ENCODE measurements at places on chromosomes 5 and 9.

- no peak for DNase-seq
Observed at GRCh38 chr9:86605303-86605702, 251.1 kb upstream of the TUT7 start.

- DNase-seq = no peak
Observed at GRCh38 chr5:178328826-178329730, 96.5 kb upstream of the PHYKPL start.

DNA sequence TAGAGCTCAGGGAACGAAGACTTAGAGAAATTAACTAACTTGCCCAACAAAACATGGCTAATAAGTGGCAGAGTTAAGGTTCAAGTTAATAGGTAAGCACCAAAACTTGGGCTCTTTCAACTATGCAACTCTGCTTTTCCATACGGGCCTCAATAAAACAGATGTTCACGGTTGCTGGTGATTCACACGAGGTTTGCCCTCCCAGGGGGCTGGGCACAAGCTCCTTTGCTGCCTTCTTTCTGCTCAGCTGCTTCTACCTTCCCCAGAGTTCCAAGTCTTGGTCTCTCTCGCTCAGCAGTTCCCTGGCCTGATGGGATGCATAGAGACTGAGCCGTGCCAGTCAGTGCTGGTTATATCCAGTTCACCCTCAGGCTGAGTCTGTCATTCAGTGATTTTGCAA lies 217.9 kb downstream of the SREK1 start:
- DNase-seq = no peak

- DNase-seq = peak; percentile 21
Observed at GRCh38 chr9:33852216-33852826, 35.4 kb downstream of the UBE2R2 start.

DNA sequence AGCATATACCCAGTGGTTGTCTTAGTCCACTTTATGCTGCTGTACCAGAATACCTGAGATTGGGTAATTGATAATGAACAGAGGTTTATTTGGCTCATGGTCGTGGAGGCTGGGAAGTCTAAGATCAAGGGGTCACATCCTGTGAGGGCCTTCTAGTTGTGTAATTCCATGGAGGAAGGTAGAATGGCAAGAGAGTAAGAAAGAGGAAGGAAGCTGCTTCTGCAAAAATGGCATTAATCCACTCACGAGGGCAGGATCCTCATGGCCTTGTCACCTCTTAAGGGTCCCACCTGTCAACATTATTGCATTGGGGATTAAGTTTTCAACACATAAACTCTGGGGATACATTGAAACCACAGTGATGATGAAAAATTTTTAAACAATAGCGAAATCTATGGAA lies 17.0 kb downstream of the BTNL8 start:
- DNase-seq = no peak

DNA sequence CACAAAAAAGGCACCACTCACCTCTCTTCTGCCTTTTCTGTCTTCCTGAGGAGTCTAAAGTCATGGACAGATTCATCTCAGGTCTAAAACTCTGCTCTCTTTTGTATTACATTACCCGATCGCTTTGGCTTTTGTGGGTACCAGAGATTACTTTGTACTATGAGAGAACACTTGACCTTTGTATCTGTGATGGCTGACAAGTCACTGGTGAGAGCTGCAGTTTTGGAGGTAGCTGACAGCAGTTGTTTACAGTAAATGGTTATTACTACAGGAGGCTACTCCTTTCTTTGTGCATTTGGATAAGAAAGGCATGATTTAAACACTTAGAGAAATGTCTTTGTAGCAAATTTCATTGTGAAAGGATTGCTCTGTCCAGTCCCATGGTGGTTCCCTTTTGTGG lies 307.3 kb downstream of the FBXL17 start:
- no peak for DNase-seq

GRCh38 chr9:110337727-110338126 lies at the start of gene TXNDC8:
Gene TXNDC8 (minus strand): TSS chr9:110337863.
- no peak for DNase-seq

GRCh38 chr5:138831703-138832102 lies 43.4 kb downstream of the LRRTM2 start:
- DNase-seq = no peak

- no peak for DNase-seq
Observed at GRCh38 chr5:113792806-113793205, 279.3 kb downstream of the YTHDC2 start.

GRCh38 chr9:100486479-100487176 lies 13.7 kb downstream of the TMEFF1 start:
- no peak for DNase-seq

DNA sequence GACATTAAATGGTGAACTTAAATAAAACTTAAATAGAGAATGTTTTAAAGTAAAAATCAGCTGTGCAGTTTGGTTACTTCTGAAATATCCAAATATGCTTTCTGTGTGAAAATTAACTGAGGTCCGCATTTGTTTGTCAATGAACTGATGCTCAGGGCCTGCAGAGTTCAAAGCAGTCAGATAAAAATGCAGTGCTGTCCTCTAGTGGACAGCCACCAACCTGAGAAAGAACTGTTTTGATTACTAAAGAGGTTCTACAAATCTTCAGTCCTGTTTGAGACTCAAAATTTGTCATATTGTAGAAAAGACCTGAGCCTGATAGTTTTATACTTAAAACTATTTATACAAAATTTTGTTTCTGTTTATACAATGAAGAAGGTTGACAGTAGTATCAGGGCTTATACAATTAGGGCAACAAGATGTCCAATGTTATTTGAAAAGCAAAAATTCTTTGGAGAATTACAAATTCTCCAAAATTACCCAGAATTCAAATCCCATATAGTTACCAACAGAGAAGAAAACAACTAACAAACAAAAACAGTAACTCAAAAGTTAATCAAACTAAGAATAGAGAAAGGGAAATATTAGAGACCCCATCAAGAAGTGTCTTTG lies 232.3 kb upstream of the TBCA start:
- DNase-seq = no peak

- DNase-seq = no peak
Observed at GRCh38 chr5:174493530-174493929, 230.9 kb upstream of the MSX2 start.

- DNase-seq = no peak
Observed at GRCh38 chr5:74446725-74447241, 193.7 kb downstream of the ENC1 start.

- DNase-seq = no peak
Observed at GRCh38 chr9:122145592-122145863, 14.1 kb downstream of the NDUFA8 start.

DNA sequence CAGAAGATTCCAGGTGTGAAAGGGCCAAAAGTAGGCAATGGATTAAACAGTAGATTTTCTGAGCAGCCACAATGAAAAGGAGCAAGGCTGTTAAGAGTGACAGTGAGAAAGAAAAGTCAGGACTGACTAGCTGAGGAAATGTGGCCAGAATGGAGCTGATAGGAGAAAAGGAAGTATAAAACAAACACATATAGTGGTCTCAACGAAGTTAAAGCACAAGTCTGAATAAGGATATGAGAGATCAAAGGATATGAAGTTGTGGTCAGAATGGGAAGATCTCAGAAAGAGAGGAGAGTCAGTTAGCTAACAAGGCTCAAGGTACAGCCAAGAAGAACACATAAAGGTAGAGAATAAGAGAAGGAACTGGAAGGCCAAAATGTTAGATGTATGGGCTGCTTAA lies 39.9 kb downstream of the FNIP1 start:
- no peak for DNase-seq

DNA sequence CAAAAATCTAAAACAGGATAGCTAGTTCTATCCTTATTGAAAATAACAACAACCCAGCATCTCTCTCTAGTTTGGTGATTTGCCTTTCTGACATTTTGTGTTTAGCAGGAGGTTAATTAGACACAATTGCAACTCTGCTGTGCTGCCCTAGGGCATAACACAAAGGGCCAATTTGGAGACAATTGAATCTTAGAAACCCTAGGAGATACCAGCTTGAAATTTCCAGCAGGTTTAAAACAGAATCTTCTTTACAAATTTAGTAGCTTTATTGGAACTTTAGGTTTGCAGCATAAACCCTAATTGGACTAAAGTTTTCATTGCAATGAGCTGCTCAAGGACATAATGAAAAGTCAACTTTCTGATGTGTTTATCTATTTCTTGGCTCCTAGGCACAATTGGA lies 166.7 kb upstream of the FER start:
- DNase-seq = no peak

- no peak for DNase-seq
Observed at GRCh38 chr5:3794611-3795010, 199.0 kb downstream of the IRX1 start.

DNA sequence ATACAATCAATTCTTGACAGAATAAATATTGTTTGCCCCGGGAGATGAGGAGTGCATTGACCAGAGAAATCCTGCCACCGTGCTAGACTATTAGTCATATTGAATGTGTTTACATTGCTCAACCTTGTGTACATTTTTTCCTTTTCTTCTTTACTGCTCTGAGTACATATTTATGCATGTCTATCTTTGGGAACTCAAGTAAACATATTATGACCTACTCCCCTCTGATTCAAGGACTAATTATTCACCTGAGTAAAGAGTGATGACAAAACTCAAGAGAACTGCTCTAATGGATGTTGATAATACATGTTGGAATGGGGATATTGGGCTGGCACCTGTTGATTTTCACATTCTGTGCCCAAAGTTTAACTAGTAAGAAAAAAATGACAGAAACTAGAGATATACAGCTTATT lies 3.9 kb upstream of the SPINK1 start:
- DNase-seq = no peak

GRCh38 chr5:170466988-170467707 lies 36.7 kb upstream of the KCNIP1 start:
- no peak for DNase-seq

GRCh38 chr9:93453047-93453914 lies at the start of gene FAM120AOS:
Gene FAM120AOS (minus strand): TSS chr9:93453581. CDS start chr9:93452709, 872 bp downstream.
- peak; percentile 67 for DNase-seq

DNA sequence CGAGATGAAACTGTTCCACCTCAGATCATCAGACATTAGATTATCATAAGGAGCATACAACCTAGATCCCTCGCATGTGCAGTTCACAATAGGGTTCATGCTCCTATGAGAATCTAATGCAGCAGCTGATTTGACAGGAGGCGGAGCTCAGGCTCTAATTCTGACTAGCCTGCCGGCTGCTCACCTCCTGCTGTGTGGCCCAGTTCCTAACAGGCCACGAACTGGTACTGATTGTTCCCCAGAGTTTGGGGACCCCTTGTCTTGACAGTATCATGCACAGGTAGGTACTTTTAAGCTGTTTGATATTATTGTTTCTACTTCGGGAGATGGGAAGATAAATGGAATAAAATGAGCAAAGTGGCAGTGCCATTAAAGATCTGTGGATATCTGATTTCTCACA lies 66.9 kb downstream of the ZCCHC7 start:
- DNase-seq = no peak

DNA sequence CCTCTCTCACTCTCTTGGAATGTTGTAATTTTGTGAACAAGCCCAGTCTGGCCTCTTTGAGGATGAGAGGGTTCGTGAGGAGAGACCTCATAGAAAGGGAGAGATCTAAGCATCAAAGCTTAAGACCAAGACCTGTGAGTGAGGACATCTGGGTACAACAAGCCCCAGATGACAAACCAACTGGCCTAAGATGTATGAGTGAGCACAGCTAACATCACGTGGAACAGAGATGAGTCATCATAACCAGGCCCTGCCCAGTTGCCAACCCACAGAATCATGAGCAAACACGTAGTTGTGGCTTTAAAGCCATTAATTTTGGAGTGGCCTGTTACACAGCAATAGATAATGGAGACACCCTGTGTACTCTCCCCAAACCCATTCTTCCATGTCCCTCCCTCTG lies 439.1 kb upstream of the KIF2A start:
- DNase-seq = no peak

DNA sequence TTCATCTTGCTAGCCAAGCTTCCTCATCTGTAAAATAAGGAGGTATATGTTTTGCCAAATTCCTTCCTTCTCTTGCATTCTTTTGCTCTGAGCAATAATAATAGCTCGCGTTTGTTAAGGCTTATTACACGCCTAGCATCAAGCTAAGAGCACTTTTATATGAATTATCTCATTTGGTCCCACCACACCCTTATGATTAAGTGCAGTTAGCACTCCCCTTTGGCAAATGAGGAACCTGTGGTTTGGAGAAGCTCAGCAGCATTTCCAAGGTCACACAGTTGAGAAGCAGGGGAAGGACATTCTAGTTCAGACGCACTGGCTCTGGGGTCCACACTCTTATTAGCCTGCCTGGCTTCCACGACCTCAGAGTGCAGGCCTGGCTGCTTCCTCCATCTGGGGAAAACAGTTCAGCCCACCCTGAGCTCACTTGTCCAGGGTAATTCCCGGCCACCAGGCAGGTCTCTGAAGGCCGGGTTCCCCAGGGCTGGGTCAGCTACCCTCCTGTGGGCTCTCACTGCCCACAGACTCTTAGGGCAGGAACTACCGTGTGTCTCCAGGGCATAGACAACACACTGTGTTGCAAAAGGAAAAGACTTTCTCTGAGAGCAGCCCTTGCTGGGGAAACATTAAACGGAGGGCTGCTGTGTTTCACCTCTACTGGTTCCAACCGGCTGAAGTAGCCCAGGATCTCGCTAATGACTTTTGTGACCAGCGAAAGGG lies 9.9 kb upstream of the FBP1 start:
- DNase-seq = no peak

GRCh38 chr5:155128786-155129512 lies 115.4 kb downstream of the KIF4B start:
- DNase-seq = no peak

GRCh38 chr9:112009656-112010055 lies 113.0 kb downstream of the UGCG start:
- no peak for DNase-seq

DNA sequence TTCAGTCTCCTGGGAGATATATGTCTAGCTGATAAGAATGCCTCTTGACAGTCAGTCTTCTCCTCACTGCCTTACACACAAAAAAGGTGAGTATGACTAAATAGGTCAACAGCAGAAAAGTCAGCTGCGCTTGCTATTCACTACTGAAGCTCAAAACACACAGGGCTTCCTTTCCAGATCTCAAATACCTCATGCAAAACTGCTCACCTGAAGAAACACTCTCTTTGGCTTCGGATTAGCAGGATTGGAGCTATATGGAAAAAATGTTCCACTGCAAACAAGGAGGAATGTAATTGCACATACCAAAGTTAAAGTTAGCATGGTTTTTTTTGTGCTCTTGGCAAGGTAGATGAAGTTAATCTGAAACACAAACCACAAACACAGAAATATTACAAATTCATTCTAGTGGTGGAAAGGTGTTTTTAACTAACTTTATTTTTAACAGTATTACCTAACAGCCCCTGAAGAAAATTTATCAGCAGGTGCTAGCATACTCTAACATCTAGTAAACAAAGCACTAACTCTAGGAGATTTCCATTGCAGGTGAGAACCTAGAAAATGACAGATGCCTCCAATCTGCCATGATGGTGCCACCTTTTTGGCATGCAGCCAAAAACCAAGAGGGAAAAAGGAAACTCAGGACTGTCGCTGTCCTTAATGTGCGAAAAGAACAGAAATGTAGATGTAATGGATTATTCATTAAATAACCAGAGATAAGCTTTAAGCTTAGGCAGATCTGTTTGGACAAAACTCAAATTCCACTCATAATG lies 31.8 kb downstream of the ERMP1 start:
- DNase-seq = no peak

DNA sequence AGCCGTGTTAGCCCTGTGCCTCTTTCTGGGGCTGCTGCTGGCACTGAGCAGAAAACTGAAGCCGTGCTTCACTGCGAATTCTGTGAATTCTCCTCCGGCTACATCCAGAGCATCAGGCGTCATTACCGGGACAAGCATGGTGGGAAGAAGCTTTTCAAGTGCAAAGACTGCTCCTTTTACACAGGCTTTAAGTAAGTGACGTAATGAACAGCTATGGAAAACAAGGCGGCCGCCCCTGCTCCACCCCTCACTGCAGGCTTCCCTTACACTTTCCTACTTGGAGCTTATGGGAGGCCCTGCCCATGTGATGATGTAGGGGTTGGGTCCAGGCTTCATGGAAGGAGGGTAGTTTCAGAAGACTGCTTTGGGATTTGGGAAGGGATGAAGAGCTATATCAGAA lies 109.1 kb downstream of the ZNF462 start:
- no peak for DNase-seq

Data from activated CD8-positive, alpha-beta memory T cell treated with anti-CD3 and anti-CD28 coated beads for 1 hour (primary cell).